HFFc6 (cell line): ENCODE measurements at places on chromosomes 6 and 20.

GRCh38 chr20:10916312-10916711 lies 242.5 kb upstream of the JAG1 start:
- DNase-seq, result no peak

GRCh38 chr6:163671355-163671754 lies 256.8 kb downstream of the QKI start:
- DNase-seq, result no peak

DNA sequence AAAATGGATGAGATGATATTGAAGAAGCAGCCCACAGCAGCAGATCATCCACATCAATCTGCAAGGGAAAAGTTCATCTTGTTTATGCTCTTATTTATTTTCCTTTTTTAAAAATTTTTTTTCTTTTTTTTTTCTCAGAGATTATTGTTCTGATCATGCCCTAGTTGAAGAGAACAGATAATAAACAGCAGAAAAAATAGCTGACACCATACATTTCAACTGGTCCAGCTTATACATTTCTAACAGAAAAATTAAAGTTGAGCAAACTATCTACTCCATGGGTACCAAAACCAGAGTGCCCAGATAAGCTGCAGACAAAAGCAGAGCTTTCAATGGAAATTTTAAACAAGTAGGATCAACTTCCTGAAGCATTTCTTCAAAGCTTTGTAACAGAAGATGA lies 9.3 kb downstream of the KIAA0319 start:
- DNase-seq, result no peak

DNA sequence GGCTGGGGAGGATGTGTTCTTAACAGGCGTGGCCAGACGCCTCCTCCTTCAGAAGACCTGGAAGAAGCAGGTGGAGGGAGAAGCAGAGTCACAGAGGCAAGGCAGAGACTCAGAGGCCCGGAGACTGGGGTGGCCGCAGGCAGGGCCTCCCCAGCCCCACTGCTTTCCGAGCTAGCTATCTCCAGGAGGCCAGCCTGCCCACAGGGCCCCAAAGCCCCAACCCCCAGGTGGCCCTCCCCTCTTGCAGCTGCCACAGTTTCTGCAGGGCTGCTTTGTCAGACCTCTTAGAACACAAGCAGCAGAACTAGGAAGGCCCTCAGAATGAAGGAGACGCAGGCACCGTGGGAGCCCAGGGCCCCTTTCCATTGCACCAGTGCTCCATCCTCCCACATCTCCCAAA lies 69.0 kb upstream of the MLN start:
- no peak for DNase-seq

GRCh38 chr6:14141351-14142062 lies 23.9 kb downstream of the CD83 start:
- DNase-seq, result no peak

DNA sequence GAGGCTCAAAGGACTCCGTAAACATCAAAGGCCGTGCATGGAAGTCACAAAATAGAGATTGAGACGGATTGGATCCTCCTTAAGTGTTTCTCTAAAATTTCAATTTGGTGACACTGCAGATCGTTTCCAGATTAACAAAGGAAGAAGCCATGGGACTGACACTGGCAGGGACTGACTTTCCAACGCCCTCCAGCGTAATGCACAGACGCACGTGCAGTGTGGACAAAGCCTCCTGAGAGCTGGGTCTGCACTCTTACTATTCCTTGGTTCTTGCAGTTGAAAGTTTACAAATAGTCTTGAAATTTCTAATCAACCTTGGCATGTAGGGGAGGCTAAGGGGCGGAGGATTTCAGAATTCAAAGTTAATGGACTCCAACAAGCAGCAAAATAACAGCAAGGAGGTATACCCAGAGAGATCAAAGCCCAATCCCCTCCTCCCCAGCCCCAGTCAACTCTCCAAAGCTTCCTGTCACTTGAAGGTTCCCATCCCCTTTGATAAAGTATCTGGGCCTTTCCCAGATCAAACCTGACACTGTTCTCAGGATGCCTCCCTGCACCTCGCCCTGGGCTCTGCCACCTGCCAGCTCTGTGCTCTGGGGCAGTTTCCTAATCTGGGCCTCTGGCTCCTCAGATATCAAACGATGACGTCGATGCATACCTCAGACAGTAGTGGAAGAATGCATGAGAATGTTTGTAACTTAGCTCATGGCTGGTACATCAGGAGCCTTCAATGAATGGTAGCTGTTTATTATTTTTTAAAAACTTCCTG lies 106.5 kb upstream of the TRAF3IP2 start:
- DNase-seq, result no peak

- no peak for DNase-seq
These were observed 130.8 kb downstream of the OGFRL1 start for GRCh38 chr6:71419217-71420094.

DNA sequence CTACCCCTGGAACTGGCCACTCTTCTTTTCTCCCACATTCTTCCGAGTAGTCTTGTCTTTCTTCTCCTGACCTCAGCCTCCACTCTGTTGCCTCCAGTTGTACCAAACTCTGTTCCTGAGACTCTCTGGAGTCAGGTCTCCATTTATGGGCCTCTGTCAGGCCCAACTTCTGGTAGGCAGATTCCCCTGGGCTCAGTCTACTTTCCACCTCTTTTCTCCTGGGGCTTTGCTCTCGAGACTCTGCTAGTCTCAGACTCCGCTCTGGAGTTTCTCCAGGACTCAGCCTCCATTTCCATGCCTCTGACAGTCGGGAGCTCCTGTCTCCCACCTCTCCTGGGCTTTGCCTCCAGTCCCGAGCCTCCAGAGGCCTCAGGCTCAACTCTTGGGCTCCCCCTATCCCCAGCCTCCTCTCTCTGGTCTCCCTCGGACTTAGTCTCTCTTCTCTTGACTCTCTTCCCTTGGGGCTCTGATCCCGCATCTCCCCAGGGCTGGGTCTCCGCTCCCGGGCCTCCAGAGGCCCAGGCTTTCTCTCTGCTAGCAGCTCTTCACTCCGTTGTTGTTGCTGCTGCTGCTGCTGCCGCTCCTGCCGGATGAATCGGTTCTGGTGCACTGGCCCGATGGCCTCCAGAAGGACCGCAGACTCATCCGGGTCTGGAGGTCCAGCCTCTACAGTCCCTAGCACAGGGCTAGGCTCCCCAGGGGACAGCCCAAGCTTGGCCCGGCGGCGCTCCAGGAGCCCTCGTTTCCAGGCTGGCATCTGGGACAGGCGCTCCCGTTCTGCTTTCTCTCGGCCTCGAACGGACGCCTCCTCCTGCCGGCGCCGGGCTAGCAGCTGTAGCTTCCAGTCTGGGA lies 1.1 kb downstream of the PPP1R18 start:
- no peak for DNase-seq

DNA sequence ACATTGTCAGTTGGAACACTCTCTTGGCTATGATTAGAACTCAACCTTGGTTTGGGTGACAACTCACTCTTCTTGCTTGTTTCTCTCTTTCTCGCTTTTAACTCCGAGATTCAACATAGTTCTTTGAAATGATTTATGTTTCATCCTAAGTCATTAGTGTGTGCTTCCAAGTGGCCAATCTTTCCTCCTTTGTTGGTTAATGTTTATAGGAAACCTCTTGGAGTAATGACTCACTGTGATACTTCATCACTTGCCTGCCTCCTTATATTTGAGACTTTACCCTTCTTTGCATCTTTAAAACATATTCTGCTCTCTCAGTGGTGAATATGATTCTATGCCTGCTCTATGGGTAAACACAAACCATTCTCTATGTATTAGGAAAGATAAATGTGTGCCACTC lies 279.7 kb upstream of the FLRT3 start:
- no peak for DNase-seq

DNA sequence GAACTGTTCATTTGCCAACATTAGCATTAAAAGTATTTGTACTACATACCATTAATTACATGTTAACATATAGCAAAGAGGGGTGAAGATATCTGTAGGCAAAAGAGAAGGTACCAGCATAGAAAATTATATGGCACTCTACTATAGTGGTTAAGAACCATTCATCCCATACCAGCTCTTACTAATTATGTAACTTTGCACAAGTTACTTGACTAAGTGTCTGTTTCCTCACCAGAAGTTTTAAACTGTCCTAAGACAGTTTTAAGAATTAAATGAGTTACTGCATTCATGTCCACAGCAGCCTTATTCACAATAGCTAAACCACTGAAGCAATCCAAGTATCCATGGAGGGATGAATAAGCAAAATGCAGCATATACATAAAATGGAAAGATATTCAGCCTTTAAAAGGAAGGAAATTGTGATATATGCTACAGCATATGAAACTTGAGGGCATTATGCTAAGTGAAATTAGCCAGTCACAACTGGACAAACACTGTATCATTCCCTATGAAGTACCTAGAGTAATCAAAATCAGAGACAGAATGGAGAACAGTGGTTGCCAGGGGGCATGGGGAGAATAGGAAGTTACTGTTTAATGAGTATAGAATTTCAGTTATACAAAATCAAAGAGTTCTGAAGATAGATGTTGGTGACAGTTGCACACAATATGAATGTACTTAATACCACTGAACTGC lies 98.9 kb downstream of the RNGTT start:
- no peak for DNase-seq

- DNase-seq, result no peak
These were observed 149.5 kb downstream of the TMEM200A start for GRCh38 chr6:130515306-130515705.

- DNase-seq, result no peak
These were observed 331.4 kb upstream of the QKI start for GRCh38 chr6:163083141-163083540.
